ENCODE measurements at places on chromosomes 1 and 21.

DNA sequence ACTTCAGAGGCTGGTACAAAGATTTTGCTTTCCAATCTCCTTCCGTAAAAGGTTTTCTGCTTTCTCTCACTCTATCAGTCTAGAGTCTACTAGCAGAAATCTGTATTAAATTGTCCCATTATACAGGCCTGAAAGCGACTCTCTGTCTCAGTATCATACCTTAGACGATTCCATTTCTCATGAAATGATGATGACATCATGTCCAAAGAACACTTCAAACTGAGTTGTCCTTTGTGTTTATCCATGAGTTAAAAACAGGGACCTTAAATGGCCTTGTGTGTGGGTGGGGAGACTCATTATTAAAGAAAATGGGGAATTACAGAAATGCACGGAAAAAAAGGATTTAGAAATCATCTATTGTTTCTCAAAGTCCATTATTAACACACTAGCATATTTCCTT lies 21.0 kb upstream of the SLC44A3 start:
- no peak for DNase-seq

GRCh38 chr1:4528590-4528989 lies 125.8 kb upstream of the AJAP1 start:
- DNase-seq, result no peak

DNA sequence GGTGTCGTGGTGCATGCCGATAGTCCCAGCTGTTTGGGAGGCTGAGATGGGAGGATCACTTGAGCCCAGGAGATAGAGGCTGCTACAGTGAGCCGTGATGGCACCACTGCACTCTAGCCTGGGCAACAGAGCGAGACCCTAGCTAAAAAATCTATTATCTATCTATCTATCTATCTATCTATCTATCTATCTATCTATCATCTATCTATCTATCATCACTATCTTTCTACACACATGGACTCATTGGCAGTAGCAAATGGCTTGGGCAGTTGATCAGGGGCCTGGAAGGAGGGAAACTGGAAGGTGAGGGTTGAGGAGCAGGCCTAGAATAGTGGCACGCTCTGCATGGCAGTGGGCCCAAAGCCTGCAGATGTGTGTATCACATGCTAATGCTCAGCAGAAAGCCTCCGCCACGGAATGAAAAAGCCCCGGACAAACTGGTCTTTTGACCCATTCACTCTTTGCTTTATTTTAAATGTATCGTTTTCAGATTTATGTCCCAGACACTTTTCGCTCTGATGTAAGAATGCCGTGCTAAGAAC lies 7.3 kb upstream of the HUNK start:
- DNase-seq, result no peak

- DNase-seq, result no peak
Observed at GRCh38 chr1:2360588-2361364, 30.6 kb downstream of the MORN1 start.

GRCh38 chr1:66381621-66382275 lies 152.2 kb upstream of the SGIP1 start:
- DNase-seq, result no peak

DNA sequence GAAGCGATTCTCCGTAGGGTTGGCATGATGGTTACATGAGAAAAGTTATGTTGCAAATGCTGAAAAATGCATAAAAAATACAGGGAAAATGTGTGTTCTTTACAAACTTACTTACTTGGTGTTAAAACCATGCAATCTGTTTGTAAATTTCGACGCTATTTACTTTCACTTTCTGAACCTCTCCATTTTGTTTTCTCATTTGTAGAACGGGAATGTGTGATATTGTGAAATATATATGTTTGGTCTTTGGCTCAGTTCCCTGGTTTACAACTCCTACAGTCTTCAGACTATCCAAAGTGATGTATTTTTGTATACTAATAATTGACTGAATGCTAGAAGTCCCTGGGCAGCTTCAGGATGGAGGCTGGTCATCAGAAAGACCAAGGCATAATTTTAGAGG lies 982.3 kb downstream of the ADGRL2 start:
- peak; percentile 22 for DNase-seq

DNA sequence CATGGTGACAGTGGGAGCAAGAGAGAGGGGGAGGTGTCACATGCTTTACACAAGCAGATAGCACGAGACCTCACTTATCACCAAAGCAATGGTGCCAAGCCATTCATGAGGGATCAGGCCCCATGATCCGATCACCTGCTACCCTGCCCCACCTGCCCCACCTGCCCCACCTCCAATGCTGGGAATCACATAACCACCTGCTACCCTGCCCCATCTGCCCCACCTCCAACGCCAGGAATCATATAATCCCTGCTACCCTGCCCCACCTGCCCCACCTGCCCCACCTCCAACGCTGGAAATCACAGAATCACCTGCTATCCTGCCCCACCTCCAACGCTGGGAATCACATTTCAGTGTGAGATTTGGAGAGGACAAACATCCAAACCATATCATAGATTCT lies 10.6 kb upstream of the AIRE start:
- no peak for DNase-seq

GRCh38 chr21:41559658-41560631 lies 52.0 kb upstream of the TMPRSS2 start:
- no peak for DNase-seq

DNA sequence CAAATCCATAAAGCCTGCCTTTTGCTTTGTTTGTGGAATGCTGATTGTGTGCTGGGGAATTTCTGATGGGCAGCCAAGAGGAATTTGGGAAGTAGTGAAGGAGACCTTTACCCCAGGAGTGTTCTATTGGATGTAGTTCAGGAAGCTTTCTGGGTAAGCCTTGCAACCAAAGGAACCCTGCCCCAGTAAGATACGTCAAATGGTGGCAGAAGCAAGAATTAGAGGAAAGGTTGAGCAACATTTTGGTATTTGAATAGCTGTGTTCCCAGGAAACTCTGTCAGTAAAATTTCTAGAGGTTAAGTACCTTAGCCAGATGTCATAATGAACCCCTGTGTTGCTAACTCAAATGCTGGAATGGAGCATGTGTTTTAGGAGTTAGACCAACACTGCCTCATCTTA lies 6.4 kb downstream of the MGST3 start:
- DNase-seq, result no peak

DNA sequence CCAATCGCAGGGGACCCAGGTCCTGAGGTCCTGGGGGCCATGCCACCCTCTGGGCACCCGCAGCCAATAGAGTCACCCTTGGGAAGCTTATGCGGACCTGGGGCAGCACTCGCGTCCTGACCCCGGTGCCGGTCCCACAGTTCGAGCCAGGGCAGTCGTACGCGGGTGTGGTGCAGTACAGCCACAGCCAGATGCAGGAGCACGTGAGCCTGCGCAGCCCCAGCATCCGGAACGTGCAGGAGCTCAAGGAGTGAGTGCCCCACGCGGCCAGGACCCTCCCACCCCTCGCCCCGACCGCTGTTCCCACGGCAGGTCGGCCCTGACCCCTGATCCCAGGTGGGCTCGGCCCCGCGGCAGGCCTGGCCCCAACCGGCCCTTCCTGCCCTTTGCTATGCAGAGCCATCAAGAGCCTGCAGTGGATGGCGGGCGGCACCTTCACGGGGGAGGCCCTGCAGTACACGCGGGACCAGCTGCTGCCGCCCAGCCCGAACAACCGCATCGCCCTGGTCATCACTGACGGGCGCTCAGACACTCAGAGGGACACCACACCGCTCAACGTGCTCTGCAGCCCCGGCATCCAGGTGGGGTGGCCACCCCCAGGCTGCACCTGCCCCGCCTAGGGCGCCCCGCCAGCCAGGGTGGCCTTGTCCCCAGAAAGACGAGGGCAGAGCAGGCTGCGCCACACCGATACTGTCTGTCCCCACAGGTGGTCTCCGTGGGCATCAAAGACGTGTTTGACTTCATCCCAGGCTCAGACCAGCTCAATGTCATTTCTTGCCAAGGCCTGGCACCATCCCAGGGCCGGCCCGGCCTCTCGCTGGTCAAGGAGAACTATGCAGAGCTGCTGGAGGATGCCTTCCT lies 20.5 kb downstream of the COL6A1 start:
- DNase-seq, result no peak

- DNase-seq, result no peak
Observed at GRCh38 chr1:51557168-51557567, 38.1 kb upstream of the EPS15 start.

DNA sequence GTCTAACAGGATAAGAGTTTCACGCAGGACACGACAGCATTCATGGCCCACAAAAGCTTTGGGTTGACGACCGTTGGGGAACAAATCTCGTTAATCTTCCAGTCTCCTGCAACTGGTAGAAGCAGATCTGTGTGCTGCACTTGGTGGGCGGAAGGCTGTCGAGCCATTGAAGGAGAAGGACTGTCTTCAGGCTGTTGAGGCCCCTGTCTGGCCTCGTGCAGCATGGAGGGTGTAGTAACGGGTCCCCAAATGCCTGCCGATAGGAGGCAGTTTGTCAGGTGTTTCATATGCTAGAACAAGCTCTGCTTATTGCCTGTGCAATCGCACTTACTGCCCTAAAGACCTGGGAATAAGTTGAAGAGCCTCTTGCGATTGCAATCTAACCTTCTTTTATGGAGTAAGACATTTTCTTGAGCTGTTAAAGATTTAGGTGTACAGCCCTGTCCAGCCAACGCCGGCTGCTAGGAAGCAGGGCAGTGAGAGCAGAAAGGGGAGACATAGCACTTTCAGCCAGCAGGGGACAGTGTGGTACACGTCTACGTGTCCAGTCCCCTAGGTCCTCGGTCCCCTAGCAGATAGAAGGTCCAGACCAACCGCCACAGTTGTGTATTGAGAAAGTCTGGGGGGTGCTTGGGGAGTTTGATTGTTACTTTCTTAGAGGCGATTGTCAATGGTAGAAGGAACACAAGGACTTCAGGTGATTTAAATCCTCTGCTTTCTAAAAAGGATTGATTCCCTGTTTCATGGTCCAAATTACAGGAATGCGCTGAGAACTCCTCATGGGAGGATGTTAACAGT lies 102.3 kb upstream of the TMPRSS2 start:
- DNase-seq, result peak; percentile 16

GRCh38 chr1:231181271-231181670 lies 19.4 kb downstream of the TRIM67 start:
- no peak for DNase-seq

- peak; percentile 71 for DNase-seq
Observed at GRCh38 chr1:27342778-27343638, 1.2 kb downstream of the SYTL1 start.

DNA sequence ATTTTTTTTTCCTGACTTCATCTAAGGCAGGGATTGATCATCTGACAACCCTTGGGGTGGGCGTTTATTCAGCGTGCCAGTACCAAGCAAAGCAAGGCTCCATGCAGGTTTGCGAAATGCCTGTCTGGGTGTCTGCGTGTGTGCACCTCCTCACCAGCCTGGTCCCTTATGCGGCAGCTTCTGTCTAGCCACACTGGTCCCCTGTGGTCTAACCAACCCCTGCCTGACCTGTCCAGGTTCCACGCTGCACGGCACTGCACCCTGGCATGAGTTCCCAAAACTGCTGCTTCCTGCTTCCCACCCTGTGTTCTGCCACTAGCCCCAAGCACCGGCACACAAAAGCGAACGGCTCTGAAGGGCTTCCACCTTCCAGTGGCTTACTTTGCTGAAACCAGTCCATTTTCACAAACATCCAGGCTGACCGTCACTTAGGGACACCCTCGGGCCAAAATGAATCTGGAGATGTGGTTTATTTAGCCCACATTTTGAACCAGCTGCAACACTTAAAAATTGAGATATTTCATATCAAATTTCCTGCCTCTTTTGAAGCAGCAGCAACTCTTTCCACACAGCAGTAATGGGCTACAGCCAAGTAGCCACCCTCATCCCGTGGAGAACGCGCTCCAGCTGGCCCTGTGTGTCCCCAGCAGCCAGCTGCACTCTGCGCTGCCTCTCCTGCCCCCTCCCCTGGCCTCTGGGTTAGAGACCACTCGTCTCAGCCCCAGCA lies 55.7 kb downstream of the HLCS start:
- no peak for DNase-seq

DNA sequence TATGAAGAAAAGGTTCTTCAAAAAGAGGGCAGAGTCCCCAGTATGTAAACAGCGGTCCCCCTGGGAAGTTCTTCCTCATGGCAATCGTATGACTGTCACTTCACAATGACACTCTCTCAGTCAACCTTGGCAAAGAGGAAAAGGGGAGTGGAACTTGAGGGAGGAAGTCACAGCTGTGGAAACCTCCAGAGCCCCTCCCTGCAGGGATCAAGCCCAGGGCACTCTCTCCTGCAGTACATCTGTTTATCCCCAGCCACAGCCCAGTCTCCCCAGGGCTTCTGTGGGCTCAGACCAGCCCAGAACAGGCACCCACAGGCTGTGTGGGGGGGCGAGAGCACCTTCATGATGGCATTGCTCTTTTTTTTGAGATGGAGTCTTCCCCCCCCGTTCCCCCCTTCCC lies 2.0 kb downstream of the ATP13A2 start:
- peak; percentile 90 for DNase-seq

GRCh38 chr1:8002921-8003320 lies 23.2 kb downstream of the ERRFI1 start:
- DNase-seq, result no peak

DNA sequence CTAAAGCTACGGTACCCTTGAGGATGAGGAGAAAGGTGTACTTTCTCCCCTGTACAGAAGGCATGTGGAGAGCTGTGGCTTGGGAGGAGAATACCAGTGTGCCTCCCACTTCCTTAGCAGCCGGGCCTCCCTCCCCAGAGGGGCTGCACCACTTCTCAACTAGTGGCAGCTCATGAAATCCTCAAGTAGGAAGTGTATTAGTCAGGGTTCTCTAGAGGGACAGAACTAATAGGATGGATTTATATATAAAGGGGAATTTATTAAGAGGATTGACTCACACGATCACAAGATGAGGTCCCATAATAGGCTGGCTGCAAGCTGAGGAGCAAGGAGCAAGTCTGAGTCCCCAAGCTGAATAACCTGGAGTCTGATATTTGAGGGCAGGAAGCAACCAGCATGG lies 53.1 kb upstream of the PPP2R5A start:
- peak; percentile 26 for DNase-seq

DNA sequence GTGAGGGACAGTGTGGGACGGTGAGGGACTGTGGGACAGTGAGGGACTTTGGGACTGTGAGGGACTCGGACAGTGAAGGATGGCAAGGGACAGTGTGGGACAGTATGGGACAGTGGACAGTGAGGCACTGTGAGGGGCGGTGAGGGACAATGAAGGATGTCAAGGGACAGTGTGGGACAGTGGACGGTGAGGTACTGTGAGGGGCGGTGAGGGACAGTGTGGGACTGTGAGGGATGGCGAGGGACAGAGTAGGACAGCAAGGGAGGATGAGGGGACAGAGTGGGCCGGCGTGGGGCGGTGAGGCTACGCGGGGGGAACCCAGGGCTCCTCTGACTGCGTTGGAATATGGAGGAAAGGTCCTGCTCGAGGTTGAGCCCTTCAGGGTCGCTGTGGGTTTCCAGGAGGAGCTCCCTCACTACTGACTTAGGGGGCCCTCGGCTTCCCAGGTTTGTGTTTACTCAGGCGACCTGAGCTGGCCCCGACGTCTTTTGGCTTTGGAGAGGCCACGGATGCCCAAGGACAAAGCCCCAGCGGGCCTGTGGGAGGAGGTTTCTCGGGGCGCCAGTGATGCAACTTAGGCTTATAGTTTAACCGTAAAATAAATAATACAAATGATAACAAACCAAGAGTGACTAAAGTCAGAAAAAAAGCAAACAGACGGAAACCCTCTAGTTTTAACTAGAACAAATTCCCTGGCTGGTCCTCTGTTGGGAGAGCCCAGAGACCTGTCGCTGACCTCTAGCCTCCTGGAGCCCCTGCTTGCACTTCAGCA lies 1.1 kb upstream of the ERRFI1 start:
- no peak for DNase-seq

GRCh38 chr1:29586991-29587745 lies 350.8 kb downstream of the PTPRU start:
- DNase-seq, result no peak

GRCh38 chr21:43370091-43370658 lies 56.8 kb downstream of the SIK1 start:
- DNase-seq, result no peak

GRCh38 chr1:167799747-167800146 lies 78.0 kb downstream of the MPZL1 start:
- DNase-seq, result no peak
